Stimulated activated CD4-positive, alpha-beta T cell treated with anti-CD3 and anti-CD28 coated beads, TNF-alpha, amount 100 ng/mL, for 4 hours (primary cell): ENCODE measurements at places on chromosomes 2 and 18.
A peak's percentile ranks its signal among the peaks of the same experiment; 100 is the strongest.

DNA sequence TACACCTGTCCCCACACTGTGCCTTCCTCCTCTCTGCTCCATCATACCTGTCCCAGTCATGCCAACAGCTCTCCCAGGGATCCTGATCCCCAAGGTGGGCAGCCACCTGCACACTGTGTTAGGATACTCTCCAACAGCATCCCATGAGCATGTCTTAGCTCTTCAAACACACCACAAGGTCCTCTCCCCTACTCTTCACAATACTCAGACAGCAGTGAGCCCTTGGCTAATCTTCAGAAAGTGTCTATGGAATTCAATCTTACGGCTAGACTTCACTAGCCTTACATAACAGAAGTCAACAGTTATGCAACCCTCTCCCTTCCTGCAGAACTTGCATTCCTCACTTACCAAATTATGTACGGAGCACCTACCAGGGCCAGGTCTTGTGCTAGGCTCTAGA lies 79.9 kb downstream of the MYO5B start:
- DNase-seq, result no peak

DNA sequence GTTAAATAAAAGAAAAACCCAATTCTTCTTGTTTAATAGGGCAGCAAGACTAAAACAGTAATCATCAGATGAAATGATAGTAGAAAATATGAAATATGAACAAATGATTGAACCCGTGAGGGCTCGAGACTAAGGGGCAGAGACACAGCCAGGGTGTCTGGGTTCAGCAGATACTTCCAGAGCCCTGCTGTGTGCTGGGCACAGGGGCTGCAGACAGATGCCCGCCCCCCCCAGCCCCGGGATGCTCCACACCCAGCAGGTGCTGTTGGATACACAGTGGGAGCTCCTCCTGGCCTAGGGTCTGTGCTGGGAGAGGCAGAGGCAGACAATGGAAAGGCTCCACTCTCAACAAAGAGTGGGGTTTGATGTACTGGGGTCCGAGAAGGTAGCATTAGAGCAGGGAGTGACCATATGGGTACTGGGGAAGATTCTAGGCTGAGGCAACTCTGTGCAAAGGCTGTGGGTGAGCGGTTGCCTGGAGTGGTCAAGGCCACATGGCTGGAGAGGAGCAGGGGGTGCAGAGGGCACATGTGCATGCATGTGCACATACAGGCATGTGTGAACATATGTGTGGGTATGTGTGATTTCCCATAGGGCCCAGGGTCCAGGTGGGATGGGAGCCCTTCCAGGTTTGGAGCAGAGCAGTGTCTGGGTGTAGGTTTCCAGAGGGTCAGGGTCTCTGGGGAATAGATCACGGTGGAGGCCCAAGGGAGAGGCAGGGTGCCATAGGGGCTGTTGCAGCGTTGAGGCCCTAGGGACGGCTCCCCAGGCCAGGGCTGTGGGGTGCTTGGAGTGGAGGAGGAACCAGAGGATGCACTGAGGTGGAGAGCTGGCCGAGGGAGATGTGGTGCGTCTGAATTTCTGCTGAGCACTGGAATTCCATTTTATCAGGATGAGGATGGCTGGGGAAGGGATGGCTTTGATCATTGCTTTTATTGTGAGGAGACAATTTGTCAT lies 36.7 kb downstream of the LDLRAD4 start:
- no peak for DNase-seq

GRCh38 chr2:9734308-9734707 lies 103.5 kb upstream of the YWHAQ start:
- no peak for DNase-seq

GRCh38 chr18:23438608-23439366 lies 14.3 kb upstream of the RIOK3 start:
- DNase-seq, result no peak

DNA sequence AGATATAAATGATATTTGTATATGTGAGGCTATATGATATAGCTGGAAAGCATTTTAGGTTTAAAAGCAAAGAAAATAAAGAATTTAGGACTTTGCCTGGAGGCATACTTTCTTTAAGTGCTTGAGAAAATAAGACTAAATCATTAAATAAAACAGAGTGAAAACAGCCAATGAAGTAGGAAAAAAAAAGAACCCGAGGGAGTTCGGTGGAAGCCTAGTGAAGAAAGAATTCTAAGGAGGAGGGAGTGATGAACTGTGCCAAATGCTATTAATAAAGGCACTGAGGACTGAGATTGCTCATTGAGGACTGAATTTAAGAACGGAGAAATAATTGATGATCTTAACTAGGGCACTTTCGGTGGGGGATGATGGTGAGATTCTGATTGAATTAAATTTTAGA lies 573.5 kb downstream of the DSC3 start:
- no peak for DNase-seq

DNA sequence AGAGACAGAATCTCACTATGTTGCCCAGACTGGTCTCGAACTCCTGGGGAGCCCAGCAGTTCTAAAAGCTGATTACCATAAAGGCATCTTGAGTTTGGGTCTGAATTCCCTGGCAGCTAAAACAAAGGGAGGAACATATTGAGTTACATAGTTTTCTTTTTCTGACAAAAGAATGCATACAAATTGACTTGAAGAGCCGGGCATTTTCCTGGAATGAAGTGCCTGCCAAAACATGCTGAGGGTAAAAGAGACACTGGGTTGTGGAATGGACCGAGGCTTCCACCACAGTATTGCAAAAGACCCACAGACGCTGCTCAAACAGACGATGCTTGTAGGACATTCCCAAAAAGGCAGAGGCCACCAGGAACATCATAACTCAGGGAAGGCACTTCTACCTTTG lies 35.1 kb upstream of the ROCK2 start:
- DNase-seq, result no peak

- no peak for DNase-seq
These were observed 5.9 kb upstream of the RALB start for GRCh38 chr2:120246546-120247300.

GRCh38 chr2:71801969-71802368 lies 345.7 kb downstream of the CYP26B1 start:
- DNase-seq, result no peak

DNA sequence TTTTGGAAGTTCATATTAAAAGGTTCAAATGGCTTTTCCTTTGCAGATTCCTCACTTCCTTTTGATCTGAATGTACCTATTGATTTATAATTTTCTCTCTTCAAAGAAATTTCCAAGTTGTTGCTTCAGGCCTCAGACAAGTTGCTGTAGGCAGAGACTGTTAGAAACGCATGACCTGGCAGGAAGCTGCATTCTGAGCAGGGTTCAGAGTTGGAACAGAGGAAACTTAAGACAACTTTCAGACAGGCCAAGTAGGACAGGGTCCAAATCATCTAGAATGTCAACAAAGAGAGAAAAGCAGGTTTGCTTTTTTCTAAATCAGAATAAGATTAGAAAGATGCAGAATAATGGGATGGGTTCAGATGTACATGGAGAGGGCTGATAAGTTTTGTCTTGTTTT lies 416.3 kb downstream of the LRP1B start:
- no peak for DNase-seq

GRCh38 chr2:206204710-206205109 lies 45.0 kb downstream of the EEF1B2 start:
- no peak for DNase-seq

DNA sequence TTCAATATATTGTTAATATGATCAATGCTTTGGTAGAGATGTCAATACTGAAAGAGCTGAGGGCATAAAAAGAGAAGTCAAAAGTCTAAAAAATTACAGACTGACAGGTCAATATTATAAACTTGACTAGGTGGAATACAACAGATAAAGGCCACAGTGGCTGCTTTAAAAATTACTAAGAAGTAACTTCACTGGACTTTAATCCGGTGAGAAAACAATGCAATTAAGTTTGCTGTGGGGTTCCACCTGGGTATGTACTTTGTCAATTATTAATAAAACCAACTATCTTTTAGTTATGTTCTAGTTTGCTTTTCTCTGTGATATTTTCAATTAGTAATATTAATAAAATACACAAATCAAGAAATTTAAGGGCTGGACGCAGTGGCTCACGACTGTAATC lies 44.7 kb downstream of the RAPH1 start:
- no peak for DNase-seq

DNA sequence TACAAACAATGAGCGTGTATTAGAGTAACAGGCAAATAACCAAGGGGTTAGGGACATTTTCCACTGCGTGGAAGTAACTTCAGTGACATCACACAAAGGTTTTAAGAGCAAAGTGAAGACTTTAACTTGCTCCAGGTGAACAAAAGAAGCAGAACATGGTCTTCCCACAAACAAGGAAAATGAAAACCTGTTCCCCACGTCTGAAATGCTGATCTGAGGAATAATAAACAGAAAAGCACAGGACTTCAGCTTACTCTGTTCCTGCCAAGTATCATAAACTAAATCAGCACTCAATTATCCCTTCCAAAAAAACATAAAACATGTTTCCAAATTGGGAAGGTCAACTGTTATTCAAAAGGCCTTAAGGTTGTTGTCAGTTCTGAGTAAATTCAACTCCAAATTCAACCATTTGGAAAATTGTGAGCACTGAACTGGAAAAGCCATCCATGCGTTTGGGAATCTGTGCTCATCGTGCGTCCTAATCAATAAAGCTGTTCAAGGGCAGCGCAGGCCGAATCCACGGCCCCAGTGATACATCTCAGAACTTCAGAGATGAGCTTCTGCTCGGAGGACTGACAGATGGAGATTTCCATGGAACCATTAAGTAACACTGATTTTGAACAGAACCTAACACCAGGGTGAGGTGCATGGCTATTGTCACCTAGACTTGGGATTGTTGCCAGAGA lies 7.7 kb upstream of the SNTG2 start:
- no peak for DNase-seq

DNA sequence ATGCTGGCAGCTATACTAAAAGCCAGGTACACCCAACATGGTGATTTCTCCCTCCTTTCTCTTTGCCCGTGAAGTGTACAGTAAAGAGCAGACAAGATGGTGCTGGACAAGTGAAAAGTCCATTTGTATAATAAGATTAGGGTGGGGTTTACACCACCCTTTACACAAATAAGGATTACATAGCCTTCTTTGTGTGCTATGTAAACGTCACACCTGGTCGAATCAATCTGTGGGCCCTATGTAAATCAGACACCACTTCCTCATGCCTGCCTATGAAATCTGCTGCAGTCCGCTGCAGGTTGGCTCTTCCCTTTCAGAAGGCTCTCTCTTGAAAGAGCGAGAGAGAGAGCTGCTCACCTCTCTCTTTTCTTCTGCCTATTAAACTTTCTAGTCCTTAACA lies 1054.3 kb upstream of the SLC39A10 start:
- no peak for DNase-seq

DNA sequence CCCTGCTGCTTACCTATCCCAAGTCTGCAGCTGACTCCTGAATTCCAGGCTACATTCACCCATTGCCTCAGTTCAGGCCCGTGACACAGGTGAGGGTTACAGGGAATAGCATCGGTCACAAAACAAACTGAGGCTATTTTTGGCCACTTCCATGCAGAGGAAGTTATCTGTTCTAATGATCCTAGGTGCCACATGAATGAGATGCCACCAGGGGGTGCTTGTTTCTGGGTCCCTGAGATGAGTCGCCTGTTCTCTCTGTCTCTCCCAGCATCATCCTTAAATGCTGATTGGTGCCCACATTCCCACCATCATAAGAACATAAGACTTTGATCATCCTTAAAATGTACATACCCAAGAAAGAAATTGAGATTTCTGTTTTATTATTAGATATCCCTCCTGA lies 119.0 kb upstream of the CELF4 start:
- no peak for DNase-seq

- no peak for DNase-seq
These were observed 25.5 kb downstream of the CDH2 start for GRCh38 chr18:28151434-28151833.

GRCh38 chr2:200121931-200122330 lies 166.5 kb downstream of the MAIP1 start:
- no peak for DNase-seq

DNA sequence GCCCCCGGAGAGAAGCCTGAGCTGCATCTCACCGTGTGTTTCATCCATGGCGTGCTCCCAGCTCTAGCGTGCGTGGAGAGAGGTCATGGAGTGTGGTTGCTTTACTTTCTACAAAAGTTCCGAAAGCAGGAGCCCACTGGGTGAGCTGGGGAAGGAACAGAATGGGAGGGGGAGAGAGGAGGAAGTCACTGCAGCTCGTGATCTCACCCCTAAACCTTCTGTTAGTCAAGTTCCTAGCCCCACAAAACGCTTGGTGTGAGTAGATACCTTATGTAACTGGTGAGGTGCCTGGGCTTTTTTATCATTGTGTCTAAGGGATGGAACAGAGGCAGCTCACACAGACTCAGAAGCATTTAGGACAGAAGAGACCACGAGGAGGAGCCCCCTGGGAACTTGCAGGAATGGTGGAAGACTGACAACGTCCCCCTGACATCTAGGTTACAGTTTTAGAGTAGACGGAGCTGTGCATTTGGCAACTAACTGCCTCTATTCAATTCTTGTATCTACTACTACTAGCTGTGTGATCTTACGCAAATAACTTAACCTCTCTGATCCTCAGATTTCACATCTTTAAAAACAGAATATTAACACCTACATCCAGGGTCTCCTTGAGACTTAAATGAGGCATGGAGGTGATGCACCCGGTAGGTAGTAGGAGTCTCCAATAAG lies 123.3 kb downstream of the ARL4C start:
- no peak for DNase-seq

- no peak for DNase-seq
These were observed 400.3 kb downstream of the MTX2 start for GRCh38 chr2:176669398-176670174.

GRCh38 chr2:120904830-120905234 lies 169.2 kb downstream of the GLI2 start:
- DNase-seq, result no peak

- no peak for DNase-seq
These were observed 16.6 kb downstream of the FHOD3 start for GRCh38 chr18:36314098-36314497.

GRCh38 chr18:77013811-77014521 lies 118.6 kb downstream of the MBP start:
- DNase-seq, result no peak

GRCh38 chr18:28095041-28095440 lies 81.9 kb downstream of the CDH2 start:
- DNase-seq, result no peak

GRCh38 chr2:31726457-31726856 lies 145.7 kb upstream of the SRD5A2 start:
- DNase-seq, result no peak

DNA sequence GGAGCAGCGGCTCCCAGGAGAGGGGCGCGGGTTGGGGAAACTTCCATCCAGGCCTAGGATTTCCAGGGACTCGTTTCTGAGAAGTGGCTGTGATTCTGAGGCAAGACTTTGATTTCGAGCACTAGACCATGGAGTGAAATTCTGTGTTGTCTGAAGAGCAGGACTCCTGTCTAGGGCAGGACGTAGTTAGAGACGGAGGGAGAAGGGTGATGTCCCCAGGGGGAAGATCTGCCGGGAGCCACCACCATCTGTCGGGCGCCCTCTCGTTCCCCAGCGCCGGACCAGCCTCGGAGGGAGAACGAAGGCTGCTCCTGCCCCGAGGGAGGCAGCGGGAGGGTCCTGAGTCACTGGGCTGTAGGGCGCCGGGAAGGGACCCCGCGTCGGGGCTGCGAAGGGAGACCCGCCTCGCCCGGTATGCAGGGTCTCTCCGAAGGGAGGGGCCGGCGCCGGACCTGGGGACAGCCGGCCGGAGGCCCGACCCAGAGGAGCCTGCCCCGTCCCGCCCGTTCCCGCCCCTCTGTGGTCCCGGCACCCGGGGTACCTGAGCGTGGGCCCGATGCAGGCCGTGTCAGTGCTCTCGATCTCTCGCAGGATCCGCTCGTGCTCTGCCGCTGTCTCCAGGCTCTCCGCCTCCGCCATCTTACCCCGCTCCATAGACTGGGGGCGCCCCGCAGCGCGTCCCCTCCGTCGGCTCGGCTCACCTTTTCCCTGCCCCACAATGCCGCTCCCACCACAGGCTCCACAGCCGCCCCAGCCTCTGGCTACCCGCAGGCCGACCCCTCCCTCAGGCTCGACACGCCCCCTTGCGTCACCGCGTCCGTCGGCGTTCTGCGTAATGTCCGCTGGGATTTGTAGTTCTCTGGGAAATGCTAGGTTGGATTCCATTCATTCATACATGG lies at the start of gene EXOC6B:
Gene EXOC6B (minus strand): TSS at position 777 of the 899 bp plus-strand sequence.
- peak; percentile 80 for DNase-seq
